ENCODE measurements at places on chromosomes 2 and 18. TPM values are rescaled to one million over a fixed set of nuclear protein-coding genes. Genes with fewer than 3 reads are reported as not detected.

DNA sequence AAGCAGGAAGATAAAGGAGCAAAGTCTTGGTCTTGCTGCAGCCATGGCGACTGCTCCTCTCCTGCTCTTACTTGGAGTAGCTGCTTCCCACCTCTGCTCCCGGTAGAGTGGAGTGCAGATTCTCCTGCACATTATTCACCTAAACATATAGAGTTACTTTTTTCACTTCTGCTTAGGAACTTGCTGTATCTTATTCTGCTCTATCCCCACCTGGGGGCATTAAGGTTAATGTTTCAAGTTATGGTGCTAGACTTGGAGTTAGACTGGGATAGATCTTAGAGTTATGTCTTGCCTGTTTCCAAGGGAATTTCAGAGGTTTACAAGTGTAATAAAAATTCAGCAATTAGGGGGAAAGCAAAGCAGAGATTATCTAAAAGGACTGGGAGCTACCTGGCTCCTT, 144.2 kb downstream of the SETBP1 start:
- DNase-seq = no peak

- DNase-seq = no peak
Observed at GRCh38 chr2:122251158-122251557, 495.7 kb downstream of the TSN start.

DNA sequence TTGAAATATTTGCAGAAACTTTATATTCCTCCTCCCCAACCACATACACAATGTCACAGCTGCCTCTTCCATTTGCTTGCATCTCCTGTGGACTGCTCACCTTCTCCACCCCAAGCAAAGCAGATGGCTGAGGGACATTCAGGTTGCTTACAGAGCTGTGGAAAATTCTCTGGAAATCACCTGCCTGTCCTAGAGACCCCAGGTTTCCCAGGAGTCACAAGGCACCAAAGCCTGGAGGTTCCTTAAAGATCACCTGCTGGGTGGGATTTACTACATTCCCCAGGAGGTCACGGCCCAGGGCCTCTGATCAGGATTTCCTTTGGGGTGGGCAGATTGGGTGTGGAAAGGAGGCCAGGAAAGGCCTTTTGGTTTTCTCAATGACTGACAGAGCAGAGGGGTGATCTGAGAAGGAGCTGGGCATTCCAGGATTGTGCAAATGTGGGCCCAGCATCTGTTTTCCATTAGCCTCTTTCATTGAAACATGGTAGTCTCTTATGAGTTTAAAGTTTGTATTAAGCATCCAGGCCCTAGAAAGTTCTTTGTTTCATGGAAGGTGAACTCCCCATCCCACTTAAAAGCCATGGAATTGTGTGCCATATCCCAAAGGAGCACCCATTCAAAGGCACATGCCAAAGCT, 410.7 kb upstream of the TNP1 start:
- DNase-seq = no peak

Gene SERPINB7
- polyA plus RNA-seq = 23.1 TPM

Gene ANO7
- polyA plus RNA-seq = 0.40 TPM

Gene ALLC
- not detected for polyA plus RNA-seq

Gene SNED1
- 2.4 TPM for polyA plus RNA-seq

Gene ARHGAP15
- not detected for polyA plus RNA-seq

Measured in AG04450 (cell line).